ENCODE measurements at places on chromosomes 2 and 18.

DNA sequence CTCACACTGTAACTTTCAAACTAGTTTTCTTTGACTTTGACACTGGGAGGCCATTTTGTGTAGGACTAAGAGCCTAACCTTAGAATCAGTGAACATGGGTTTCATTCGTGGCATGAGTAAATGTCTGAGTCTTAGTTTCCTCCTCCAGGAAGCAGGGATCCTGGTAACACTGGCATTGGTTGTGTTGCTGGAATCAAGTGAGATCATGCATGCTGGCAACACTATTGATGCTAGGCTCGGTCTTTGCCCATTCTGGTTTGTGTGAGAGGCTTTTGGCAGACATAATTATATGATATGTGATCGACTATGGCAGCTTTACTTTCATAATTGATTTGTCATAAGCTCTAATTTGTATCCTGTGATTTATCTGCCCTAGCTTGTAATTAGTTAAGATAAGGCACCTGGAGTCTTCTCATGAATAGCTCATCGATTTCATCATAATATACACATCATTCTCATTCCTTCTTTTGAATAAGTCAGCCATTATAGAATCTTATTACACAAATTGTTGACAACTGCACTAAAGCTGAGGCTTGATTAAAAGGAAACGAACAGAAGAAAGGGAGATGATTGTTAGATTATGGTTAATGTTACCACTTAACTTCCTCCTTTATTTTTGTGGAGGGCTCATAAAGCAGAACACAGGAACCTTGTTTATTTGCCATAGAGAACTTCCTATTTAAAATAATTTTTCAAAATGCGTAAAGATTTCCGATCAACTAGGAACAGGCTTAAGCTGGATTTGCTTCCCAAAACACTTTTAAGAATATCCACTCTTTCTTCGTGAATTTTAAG lies 12.6 kb downstream of the PPP1R1C start:
- DNase-seq = no peak

DNA sequence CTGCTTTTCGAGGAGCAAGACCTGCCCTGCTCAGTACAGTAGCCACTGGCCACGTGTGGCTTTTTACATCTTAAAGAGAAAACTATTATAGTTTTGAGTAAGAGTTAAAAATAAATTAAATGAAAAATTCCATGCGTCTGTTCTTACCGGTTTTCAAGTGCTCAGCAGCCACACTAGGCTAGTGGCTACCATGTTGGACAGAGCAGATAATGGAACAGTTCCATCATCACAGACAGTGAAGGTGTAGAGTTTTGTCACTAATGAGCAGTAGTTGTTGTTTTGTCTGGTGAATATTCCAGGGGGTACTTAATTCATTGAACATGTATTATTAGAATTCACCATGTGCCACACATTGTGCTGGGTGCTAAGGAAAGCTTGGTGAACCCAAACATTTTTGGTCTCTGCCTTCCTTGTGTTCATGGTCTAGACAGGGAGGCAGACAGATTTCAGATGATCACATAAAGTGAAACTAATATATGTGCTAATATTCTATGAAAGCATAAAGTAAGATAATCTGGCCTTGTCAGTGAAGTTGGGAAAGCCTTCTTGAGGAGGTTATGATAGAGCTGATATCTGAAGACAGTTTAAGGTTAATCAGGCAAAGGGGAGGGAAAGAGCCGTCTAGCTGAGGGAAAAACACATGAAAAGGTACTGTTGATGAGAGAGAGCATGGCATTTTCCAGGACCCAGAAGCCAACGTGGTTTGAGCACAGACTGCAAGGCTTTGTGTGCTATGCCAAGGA lies 1.4 kb downstream of the ALMS1 start:
- DNase-seq = no peak

- peak; percentile 55 for DNase-seq
Measured at GRCh38 chr2:133975676-133976428, 278.0 kb upstream of the MGAT5 start.

- DNase-seq = no peak
Measured at GRCh38 chr18:59021500-59021899, 118.2 kb upstream of the SEC11C start.

GRCh38 chr2:88690591-88691338 lies 708 bp upstream of the RPIA start:
- peak; percentile 2 for DNase-seq

DNA sequence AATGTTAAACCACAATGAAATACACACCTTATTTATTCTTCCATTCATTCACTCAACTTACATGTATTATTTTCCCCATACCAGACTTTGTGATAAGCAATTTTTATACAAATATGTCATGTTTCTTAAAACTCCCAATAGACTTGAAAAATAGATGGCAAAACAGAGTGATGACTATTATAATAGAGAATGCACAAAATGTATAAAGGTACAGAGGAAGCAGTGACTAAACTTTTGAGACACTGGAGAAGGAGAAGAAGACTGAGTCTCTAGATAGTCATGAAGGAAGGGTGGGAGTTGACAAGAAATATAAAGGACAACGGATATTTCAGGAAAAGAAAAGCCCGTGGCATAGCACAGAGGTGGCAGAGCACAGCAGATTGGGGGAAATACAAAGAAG lies 198.1 kb upstream of the SLC39A10 start:
- peak; percentile 15 for DNase-seq

DNA sequence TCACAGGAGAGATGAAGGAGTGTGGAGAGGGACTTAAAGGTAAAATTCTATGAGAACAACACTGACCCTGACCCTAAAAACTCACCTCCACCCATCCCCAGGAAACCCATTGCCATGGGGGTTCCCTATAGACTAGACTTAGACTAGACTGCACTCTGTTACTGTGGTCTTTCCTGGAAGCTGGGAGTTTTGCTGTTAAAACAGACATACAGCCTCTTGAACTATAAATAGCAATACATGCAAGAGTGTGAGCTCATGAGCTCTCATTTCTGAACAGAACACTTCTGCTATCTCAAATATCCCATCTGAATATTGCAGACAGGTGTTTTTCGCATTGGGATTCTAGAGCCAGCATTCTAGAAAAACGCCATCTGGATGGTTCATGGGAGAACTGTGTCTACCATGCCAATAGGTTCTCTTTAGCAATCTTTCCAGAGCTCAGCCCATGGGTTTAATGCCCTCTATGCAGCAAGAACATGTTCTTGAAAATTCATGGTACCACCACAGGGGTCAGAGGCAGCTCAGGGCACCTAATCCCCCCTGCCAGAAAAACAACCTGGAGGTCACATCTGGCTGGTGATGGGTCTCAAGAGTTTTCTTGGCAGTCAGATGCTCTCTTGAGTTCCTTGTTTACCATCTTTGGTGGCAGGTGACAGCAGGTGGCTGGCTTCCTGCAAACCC lies 51.9 kb downstream of the SLC14A2 start:
- no peak for DNase-seq

GRCh38 chr18:57438743-57439608 lies 3.8 kb downstream of the ONECUT2 start:
- DNase-seq = no peak

DNA sequence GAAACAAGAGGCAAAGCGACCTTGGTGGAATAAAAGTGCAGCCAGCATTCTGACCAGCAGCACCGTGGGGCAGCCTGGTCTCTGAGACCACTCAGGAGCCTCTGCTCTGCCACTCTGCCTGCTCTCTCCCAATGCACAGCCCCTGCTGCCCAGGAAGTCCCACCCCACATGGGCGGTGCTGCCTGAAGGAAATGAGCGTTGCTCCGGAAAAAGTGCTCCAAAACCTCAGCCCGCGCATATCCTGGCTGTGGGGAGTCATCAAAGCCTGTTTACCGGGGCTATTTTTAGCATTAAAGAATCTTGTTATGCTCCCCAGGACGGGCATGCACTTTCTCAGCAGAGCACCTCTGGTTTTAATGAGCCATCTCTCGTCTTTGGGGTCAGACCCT lies 54.5 kb downstream of the EPAS1 start:
- DNase-seq = no peak

- peak; percentile 87 for DNase-seq
Measured at GRCh38 chr2:111694700-111695101, 189.3 kb downstream of the ANAPC1 start.

DNA sequence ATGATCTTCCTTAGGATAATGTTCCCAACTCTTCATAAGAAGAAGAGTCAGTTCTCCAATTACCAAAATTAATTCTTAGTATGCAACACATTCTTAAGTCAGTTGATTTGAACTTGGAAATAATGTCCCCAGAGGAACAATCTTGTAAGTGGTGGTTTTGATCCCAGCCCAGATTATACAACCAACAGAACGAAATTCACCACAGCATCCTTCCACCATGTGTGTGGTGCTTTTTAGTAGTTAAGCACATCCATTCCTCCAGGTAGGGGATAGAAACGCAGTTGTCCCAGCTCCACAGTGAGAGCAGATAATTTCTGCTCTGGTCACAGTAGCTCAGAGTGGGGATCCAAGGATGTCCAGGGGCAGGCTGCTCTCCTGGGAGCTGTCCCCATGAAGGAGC lies 161.7 kb upstream of the SLC39A10 start:
- no peak for DNase-seq

DNA sequence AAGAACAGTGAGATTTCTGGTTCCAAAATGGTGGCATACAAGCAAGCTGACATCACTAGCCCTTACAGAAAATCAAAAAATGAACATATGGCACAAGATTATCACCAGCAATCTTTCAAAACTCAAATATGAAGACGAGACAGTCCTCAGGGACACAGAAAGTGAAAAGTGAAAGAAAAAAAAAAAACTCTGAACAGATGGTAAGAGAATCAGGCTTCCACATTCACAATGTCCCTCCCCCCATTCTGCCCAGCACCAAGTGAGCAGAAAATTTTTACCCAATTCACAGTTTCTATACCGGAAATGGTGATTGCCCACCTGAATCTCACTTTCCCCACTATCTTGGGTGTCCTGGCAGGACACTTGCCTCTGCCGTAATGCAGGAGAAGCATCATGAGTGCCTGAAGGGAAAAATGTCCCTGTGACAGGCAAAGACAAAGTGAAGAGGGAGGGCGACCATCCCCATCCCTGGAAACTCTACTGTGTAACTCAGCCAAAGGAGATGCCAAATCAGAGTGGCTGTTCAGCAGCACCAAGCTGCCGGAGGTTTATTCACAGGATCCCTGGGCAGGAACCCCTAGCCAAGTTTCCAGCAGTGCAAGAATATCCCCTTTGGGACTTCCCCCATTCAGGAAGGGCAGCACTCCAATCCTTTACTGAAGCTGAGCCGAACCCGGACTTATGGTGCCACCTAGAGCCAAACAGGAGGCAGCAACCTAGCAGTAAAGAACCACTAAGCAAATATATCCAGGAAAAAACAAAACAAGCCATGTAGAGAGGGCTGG lies 312.2 kb downstream of the LRATD1 start:
- DNase-seq = peak; percentile 34

DNA sequence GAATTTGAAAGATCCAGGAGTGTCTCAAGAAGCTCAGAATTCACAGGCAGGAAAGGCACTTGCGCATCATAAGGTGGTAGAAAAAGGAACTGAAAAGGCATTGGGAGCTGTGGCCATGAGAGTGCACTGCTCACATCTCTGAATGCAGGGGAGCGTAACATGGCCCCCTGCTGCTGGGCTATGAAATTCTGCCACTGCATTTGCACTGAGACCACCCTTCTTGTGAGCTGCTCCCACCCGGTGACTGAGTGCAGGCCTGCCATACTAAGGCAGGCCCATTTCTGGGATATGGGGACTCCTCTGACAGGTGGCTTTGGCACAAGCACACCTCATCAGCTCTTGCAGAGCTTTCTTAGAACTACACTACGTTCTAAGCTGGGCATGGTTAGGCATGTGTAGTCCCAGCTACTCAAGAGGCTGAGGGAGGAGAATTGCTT lies 25.3 kb upstream of the STARD7 start:
- no peak for DNase-seq

DNA sequence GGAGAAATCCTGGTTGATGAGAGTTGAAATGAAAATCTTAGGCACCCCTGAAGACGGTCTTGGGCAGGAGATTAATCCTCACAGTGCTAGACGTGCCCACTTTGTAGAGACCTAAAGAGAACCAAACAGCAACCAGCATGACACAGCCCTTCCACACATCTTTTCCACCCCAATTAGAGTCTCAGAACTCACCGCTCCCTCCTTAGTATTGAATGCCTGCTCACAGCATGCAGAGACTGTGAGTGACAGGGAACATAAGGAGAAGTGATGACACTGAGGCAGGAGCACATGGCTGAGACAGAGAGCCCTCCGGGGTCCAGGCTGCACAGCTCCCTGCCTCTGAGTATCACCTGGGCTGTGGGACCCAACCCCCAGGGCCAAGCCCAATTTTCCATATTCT lies 367.6 kb downstream of the EIPR1 start:
- DNase-seq = no peak

GRCh38 chr2:44075541-44075940 lies 79.8 kb upstream of the LRPPRC start:
- peak; percentile 52 for DNase-seq

DNA sequence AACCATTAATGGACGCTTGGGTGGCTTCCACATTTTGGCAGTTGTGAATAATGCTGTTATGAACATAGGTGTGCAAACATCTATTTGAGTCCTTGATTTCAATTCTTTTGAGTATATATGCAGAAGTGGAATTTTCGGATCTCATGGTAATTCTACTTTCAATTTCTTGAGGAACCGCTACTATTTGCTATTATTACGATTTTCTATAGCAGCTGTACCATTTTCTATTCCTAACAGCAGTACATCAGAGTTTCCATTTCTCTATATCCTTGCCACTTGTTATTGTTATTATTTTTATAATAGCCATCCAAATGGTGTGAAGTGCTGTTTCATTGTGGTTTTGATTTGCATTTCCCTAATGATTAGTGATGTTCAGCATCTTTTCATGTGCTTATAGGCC lies 69.5 kb downstream of the KIF5C start:
- DNase-seq = no peak

- DNase-seq = no peak
Measured at GRCh38 chr2:117674172-117674571, 140.3 kb upstream of the DDX18 start.

GRCh38 chr18:7840411-7840810 lies 273.3 kb downstream of the PTPRM start:
- no peak for DNase-seq

- peak; percentile 52 for DNase-seq
Measured at GRCh38 chr18:59908799-59909198, 9.0 kb downstream of the PMAIP1 start.

DNA sequence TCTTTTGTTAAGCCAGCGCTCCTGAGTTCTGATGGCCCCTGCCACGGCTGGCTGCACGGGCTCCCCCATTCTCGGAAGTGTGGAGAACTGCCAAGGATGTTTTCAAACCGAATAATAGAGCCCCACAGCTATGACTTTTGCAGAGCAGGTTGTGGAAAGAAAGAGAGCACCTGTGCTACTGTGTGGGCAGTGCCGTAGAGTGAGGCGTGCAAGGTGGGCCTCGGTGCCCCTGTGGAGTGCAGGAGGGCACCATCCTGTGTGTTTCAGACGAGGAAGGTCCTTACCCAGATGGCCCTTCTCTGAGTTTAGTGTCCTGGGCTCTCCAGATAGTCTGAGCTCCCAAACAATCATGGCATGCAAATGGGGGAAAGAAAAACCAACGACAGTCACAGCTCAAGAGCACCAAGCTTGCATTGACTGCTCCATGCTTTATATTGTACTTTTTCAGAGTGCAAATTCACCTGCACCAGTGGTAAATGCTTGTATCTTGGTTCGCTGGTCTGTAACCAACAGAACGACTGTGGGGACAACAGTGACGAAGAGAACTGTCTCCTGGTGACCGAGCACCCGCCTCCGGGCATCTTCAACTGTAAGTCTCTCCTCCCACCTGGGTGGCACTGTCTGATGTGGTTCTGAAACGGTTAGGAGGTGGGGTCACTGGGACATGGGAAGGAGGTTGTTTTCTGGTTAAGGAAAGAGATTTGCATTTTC lies 219.4 kb downstream of the LDLRAD4 start:
- DNase-seq = no peak

All from IMR-90 (cell line).